T-helper 17 cell (primary cell): ENCODE measurements at places on chromosomes 16 and 17. TPM values are rescaled to one million over a fixed set of nuclear protein-coding genes. Genes with fewer than 3 reads are reported as not detected.

The CDRT15L2 gene
- not detected for total RNA-seq

The ARHGDIG gene
- not detected for total RNA-seq

The KCNJ2 gene
- 0.07 TPM for total RNA-seq

The RNF222 gene
- total RNA-seq: 0.52 TPM

The RNFT1 gene
- total RNA-seq: 27.5 TPM

The SP6 gene
- total RNA-seq: 0.20 TPM

The LRRC37A gene
- total RNA-seq: 11.4 TPM

The CRYBA1 gene
- not detected for total RNA-seq

The TENT4B gene
- total RNA-seq: 23.0 TPM

The C17orf78 gene
- total RNA-seq: not detected

The CASKIN1 gene
- total RNA-seq: 0.05 TPM
